ENCODE measurements at places on chromosomes 5 and 9. TPM values are rescaled to one million over a fixed set of nuclear protein-coding genes. Genes with fewer than 3 reads are reported as not detected.
A peak's percentile ranks its signal among the peaks of the same experiment; 100 is the strongest.

CREB3 gene
- total RNA-seq: 12.1 TPM

- no peak for DNase-seq
- no peaks in the 10 kb centered on the region for H3K36me3 ChIP-seq
- no peak overlapping the region for H3K4me3 ChIP-seq
- no peaks in the 10 kb centered on the region for H3K27me3 ChIP-seq
These were observed 51.9 kb upstream of the NEK6 start for GRCh38 chr9:124205686-124206352.

- H3K4me3 ChIP-seq: no peak overlapping the region
- no peaks in the 10 kb centered on the region for H3K4me1 ChIP-seq
- H3K27me3 ChIP-seq: no peaks in the 10 kb centered on the region
- no peak for DNase-seq
- H3K36me3 ChIP-seq: no peaks in the 10 kb centered on the region
These were observed 208.3 kb upstream of the ITGA1 start for GRCh38 chr5:52579391-52579790.

- no peaks in the 10 kb centered on the region for H3K36me3 ChIP-seq
- no peaks in the 10 kb centered on the region for H3K4me1 ChIP-seq
- no peak for DNase-seq
- H3K4me3 ChIP-seq: no peak overlapping the region
- H3K27ac ChIP-seq: no peak overlapping the region
These were observed 37.2 kb downstream of the MRPS27 start for GRCh38 chr5:72282878-72283277.

OTP gene
- not detected for total RNA-seq

DNA sequence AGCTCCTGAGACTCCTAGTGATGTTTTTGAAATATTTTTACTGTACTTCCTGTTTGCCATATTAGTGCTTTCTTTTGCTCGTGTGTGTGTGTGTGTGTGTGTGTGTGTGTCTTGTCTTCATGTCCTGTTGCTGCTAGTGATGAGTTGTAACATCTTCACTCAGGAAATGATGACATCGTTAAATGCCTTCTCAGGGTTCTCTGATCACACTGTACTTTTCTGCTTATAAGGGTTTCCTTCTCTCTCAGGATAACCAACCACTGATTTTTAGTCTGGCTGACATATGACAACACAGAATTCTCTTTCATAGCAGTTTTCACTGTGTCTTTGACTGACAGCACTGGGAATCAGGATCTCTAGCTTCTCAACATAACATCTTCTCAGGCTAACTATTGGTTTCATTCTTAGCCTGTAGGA is 16.1 kb downstream of the SV2C start:
- H3K27ac ChIP-seq: no peak overlapping the region
- no peaks in the 10 kb centered on the region for H3K36me3 ChIP-seq
- no peaks in the 10 kb centered on the region for H3K4me1 ChIP-seq
- H3K4me3 ChIP-seq: no peak overlapping the region
- no peak for DNase-seq

DNA sequence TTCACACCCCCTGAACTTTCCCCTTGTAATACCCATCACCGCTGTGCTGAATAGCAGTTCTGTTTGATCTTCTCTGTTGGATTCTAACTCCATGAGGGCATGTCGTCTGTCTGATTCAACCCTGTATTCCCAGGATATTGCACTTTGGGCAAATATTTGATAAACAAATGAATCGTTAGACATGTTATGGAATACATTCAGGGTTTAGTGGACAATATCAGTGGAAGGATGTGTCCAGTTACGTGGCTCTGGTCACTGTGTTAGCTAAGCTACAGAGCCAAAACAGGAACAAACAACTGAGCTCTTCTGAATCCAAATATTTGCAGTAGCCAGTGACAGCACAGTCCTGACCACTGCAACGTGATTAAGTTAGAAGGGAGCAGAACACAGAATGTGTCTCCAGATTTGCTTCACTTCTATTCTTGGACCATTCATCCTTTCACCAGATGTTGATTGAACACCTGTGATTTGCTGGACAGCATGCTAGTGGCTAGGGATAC is 13.2 kb downstream of the ANGPTL2 start:
- H3K4me3 ChIP-seq: no peak overlapping the region
- no peak for DNase-seq
- H3K27ac ChIP-seq: no peak overlapping the region

DNA sequence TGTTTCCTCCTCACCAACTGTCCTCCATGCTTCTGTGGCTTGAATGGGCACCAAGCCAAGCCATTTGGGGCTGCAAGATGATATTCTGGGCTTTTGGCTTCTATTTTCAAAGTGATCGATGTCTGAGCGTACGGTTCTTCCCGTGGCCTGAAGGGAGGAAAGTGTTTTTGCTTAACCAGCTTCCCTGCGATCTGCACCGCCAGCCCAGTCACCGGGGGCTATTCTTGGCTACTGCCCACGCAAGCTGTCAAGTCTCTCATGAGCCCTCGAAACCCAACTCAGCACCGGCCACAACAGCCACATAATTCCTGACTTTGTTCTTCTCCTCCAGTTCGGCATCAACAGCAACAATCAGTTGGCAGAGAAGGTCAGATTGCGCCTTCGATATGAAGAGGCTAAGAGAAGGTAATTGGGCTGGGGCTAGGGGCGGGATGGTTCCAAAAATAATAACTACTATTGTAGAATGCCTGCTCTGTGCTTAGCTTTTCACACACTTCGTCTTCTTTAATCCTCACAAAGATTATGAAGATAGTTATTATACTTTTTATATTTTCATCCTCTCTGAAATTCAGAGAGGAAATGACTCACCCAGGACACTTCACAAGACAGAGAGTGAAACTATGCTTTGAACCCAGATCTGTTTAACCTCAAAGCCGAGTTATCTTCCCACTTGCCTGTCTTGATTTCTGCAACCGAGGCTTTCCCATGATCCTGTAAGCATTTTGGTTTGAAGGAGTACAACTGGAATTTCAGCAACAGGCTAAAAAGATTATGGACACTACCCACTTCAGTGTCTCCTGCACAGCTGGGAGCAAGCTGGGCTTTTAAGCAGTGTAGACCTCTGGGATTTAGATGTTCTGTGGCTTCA is 76.4 kb upstream of the RARS1 start:
- no peak overlapping the region for H3K27ac ChIP-seq
- H3K4me1 ChIP-seq: no peaks in the 10 kb centered on the region
- no peak overlapping the region for H3K4me3 ChIP-seq

DNA sequence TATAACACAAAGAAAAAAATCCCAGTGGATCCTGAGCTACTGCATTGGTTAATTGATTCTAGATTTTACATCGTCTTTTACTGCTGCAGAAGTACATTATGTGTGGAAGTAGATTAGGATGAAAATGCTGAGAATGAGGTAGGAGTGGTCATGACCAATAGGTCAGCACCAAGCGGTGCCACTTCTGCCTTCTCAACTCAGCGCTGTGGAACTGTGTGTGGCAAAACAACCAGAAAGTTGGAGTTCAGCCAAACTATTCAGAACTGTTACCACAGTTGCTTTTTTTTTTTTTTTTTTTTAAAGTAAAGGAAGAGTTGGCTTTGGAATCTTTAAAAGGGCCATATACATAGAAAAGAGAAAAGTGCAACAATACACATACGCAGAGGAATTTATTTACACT is 24.2 kb downstream of the POU5F2 start:
- no peak overlapping the region for H3K4me3 ChIP-seq
- H3K36me3 ChIP-seq: no peaks in the 10 kb centered on the region
- no peak for DNase-seq

DNA sequence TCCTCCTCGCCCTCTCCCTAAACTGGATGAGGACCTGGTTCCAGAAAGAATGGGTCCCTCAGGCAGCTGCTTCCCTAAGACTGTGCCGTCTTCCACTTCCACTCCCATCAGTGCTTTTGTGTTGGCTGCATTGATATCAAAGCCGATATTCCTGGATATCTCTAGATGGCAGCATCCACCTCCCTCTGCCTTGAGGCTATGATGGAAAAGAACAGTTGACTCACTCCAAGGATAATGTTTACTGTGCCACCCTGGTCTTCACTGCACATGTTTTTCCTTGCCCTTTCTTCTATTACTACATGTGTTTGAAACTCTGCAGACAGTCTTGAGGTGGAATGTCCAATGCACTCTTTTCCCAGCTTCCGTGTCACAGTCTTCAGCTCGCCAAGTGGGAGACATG is 211.6 kb downstream of the MAST4 start:
- H3K27ac ChIP-seq: no peak overlapping the region
- no peaks in the 10 kb centered on the region for H3K36me3 ChIP-seq
- DNase-seq: no peak
- no peaks in the 10 kb centered on the region for H3K4me1 ChIP-seq

GRCh38 chr5:135921388-135921787 is 25.7 kb upstream of the IL9 start:
- no peaks in the 10 kb centered on the region for H3K27me3 ChIP-seq
- no peak overlapping the region for H3K27ac ChIP-seq
- no peak for DNase-seq
- no peaks in the 10 kb centered on the region for H3K36me3 ChIP-seq

BHMT gene
- total RNA-seq: 899 TPM

DNA sequence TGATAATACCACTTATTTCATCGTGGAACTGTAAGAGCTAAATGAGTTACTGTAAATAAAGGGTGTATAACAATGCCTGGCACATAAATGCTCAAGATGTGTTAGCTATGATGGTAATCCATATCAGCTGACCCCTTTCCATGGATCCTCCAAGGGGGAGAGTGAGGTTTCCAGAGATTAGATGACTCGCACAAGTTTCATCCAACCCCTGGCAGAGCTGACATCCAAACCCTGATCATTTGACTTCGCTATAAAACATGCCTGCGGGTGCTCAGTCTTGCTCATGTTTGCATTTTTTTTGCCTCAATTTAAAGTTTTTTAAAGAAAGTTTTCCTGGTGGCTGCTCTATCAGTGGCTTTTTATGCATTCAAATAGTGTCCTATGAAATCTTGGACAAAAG is 145.7 kb upstream of the SMIM23 start:
- no peaks in the 10 kb centered on the region for H3K27me3 ChIP-seq
- H3K36me3 ChIP-seq: no peaks in the 10 kb centered on the region
- H3K4me1 ChIP-seq: no peaks in the 10 kb centered on the region
- H3K4me3 ChIP-seq: no peak overlapping the region

CCDC171 gene
- total RNA-seq: 0.46 TPM

GAS1 gene
- 1.6 TPM for total RNA-seq

IFNB1 gene
- not detected for total RNA-seq

- H3K4me3 ChIP-seq: no peak overlapping the region
- DNase-seq: no peak
- H3K27ac ChIP-seq: no peak overlapping the region
- H3K4me1 ChIP-seq: no peaks in the 10 kb centered on the region
These were observed 997.1 kb upstream of the ARRDC3 start for GRCh38 chr5:92380069-92380770.

- H3K27me3 ChIP-seq: no peaks in the 10 kb centered on the region
- H3K27ac ChIP-seq: no peak overlapping the region
- peak; percentile 57 for DNase-seq
- no peaks in the 10 kb centered on the region for H3K36me3 ChIP-seq
These were observed 22.2 kb downstream of the AHRR start for GRCh38 chr5:343461-344401.

GPR151 gene
- total RNA-seq: not detected

PCA3 gene
- not detected for total RNA-seq

DMRTA1 gene
- 7.9 TPM for total RNA-seq

GRCh38 chr9:109440117-109440515 is 58.0 kb downstream of the PTPN3 start:
- H3K4me3 ChIP-seq: no peak overlapping the region
- H3K27ac ChIP-seq: no peak overlapping the region
- H3K36me3 ChIP-seq: no peaks in the 10 kb centered on the region
- no peaks in the 10 kb centered on the region for H3K4me1 ChIP-seq
- H3K27me3 ChIP-seq: no peaks in the 10 kb centered on the region

ARL14EPL gene
- total RNA-seq: not detected

DNA sequence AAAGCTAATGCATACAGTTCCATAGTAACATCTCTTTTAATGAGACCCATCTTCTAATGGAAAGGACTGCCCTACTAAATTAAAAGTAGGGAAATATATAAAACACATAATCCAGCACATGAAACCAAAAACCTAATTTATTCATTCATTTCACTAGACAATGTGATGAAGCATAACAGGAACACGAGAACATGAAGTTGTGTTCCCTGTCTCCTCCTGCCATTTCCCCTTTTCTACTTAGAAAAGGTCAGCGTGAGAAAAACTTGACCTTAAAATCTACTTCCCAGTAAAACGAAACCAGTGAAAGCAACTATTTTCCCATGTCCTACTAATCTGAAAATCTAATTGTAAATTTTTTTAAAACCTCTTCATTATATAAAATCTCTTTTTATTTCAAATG is 847.5 kb downstream of the TLE1 start:
- DNase-seq: no peak
- H3K4me1 ChIP-seq: no peaks in the 10 kb centered on the region
- H3K36me3 ChIP-seq: no peaks in the 10 kb centered on the region
- no peak overlapping the region for H3K4me3 ChIP-seq

GRCh38 chr5:107670932-107671741 is at the start of gene EFNA5:
TSS of gene EFNA5 (minus strand) at chr5:107670937.
- H3K4me1 ChIP-seq: no peaks in the 10 kb centered on the region
- DNase-seq: peak; percentile 29
- H3K27ac ChIP-seq: no peak within 1 kb of the TSS
- peak within 1 kb of the TSS; percentile 43 for H3K4me3 ChIP-seq

DNA sequence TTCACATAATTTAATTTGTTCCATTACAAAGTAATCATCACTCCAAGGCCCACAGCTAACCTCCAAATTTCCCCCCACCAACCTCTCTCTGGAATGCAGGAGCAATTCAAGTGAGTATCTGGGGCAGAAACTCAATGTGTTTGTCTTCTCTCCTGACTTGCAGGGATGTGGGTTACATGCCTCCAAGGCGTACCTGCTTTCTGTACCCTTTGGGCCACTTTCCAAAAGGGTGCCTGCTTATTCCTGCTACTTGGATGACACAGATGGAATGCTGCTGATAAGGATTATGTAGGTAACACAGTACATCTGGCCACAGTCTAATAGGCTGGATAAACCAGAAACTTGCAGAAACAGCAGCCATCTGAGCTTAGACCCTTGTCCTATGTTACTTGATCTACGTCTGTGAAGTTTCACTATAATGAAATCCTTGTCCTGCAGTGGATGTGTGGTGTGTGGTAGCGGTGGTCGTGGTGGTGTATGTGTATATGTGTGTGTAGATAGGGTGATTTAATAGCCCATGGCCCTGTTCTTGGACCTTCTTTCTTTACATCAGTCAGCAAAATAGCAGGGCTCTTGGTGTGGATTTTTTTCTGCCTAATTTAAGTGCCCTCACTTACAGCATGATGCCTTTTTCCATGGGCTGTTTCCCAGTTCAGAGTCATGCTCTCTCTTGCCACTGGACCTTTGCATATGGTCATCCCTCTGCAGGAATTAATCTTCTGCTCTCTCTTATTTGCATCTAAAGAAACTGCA is 175.9 kb downstream of the ZDHHC21 start:
- no peaks in the 10 kb centered on the region for H3K36me3 ChIP-seq
- H3K27ac ChIP-seq: no peak overlapping the region
- no peak for DNase-seq
- no peaks in the 10 kb centered on the region for H3K27me3 ChIP-seq
- no peak overlapping the region for H3K4me3 ChIP-seq

GRCh38 chr5:103927739-103928138 is 365.1 kb upstream of the NUDT12 start:
- no peaks in the 10 kb centered on the region for H3K27me3 ChIP-seq
- H3K4me1 ChIP-seq: no peaks in the 10 kb centered on the region
- H3K36me3 ChIP-seq: no peaks in the 10 kb centered on the region
- H3K27ac ChIP-seq: no peak overlapping the region
- no peak for DNase-seq
- no peak overlapping the region for H3K4me3 ChIP-seq

GRCh38 chr9:752201-752600 is 89.3 kb upstream of the DMRT1 start:
- no peaks in the 10 kb centered on the region for H3K4me1 ChIP-seq
- no peak overlapping the region for H3K4me3 ChIP-seq
- no peak overlapping the region for H3K27ac ChIP-seq
- no peaks in the 10 kb centered on the region for H3K27me3 ChIP-seq
- peaks cover 8% of the 10 kb centered on the region for H3K36me3 ChIP-seq
- DNase-seq: no peak
